ENCODE measurements at places on chromosomes 1 and 21. TPM values are rescaled to one million over a fixed set of nuclear protein-coding genes. Genes with fewer than 3 reads are reported as not detected.

- no peak for DNase-seq
Observed at GRCh38 chr1:8171751-8172464, 145.8 kb upstream of the ERRFI1 start.

Gene HES5
- not detected for polyA plus RNA-seq

DNA sequence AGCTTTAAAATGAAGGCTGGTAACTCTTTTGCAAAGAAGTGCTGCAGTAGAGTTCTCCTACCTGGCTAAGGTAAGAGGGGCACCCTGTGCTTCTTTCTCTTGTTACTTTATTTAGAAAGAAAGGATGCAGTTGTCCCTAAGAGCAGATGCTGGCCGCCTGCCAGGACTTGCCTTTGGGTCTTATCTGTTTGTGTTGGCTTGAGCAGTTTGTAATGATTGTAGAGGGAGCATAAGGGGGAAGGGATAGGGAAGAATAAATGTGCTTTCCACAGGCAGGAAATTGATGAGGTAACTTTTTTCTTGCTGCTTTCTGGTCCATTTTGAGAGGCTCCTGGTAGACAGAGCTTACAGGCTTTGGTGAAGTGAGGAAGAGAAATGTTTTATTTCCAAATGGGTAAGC is 229.6 kb downstream of the HHAT start:
- no peak for DNase-seq

GRCh38 chr1:73040811-73041210 is 758.5 kb upstream of the NEGR1 start:
- no peak for DNase-seq

Gene SERTAD4
- not detected for polyA plus RNA-seq

GRCh38 chr1:58456470-58456869 is 90.1 kb downstream of the OMA1 start:
- DNase-seq: no peak

GRCh38 chr21:36135391-36136102 is 668 bp downstream of the CBR3 start:
- DNase-seq: peak; percentile 35

DNA sequence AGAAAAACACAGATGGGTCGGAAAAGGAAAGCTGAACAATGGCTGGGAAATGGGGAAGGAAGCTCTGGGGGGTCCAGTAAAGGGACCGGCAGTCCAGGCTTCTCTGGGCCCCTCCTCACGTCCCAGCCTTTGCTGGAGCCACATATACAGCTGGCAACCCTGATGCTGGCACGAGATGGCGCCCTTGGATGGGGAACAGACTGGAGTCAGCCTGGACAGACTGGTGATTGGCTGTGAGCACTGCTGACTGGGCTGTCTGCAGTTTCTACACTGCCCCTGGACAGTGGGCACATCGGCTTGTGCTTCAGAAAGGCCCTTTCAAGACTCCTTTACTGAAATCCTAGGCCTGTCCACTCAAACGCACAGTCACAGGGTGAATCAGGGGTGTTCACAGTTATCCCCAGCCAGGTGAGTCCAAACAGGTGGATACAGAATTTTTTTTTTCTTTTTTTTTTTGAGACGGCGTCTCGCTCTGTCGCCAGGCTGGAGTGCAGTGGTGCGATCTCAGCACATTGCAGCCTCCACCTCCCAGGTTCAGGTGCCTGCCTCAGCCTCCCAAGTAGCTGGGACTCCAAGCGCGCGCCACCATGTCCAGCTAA is 31.1 kb upstream of the ZBTB40 start:
- DNase-seq: peak; percentile 27

Data from CD8-positive, alpha-beta memory T cell (primary cell).